ENCODE measurements at places on chromosomes 1 and 21. TPM values are rescaled to one million over a fixed set of nuclear protein-coding genes. Genes with fewer than 3 reads are reported as not detected.

The HHAT gene
- 2.9 TPM for total RNA-seq

The FALEC gene
- not detected for total RNA-seq

The DPT gene
- total RNA-seq = not detected

The SHC1 gene
- 312 TPM for total RNA-seq

The OR2T11 gene
- not detected for total RNA-seq

The FMN2 gene
- total RNA-seq = 0.19 TPM

The TRIM58 gene
- total RNA-seq = 0.33 TPM

The HUNK gene
- under 0.01 TPM for total RNA-seq

The RNU1-2 gene
- under 0.01 TPM for total RNA-seq

The TMOD4 gene
- not detected for total RNA-seq

The RXRG gene
- total RNA-seq = not detected

The FAM163A gene
- total RNA-seq = not detected

The CD101 gene
- total RNA-seq = 0.10 TPM

The AVPR1B gene
- not detected for total RNA-seq

The PM20D1 gene
- total RNA-seq = not detected

The LAD1 gene
- total RNA-seq = not detected

The MROH7 gene
- total RNA-seq = 0.10 TPM

The DHCR24 gene
- total RNA-seq = 56.2 TPM

The BCL10 gene
- total RNA-seq = 118 TPM

The UBL4B gene
- total RNA-seq = not detected

The IVL gene
- not detected for total RNA-seq

The BRINP2 gene
- not detected for total RNA-seq

The FCRL1 gene
- not detected for total RNA-seq

The DNAJC6 gene
- total RNA-seq = 7.8 TPM

The TNFRSF18 gene
- not detected for total RNA-seq

The FCRL3 gene
- not detected for total RNA-seq

The PPIAL4G gene
- total RNA-seq = not detected

The CHODL gene
- 0.10 TPM for total RNA-seq

The TRIM46 gene
- 6.9 TPM for total RNA-seq

The AMY1C gene
- not detected for total RNA-seq

The RSPO1 gene
- not detected for total RNA-seq

The PGLYRP3 gene
- not detected for total RNA-seq

The IL24 gene
- not detected for total RNA-seq

The FTCD gene
- not detected for total RNA-seq

The FMO5 gene
- total RNA-seq = 0.98 TPM

The TP73 gene
- total RNA-seq = not detected
